Activated T-helper 2 cell treated with anti-CD3 and anti-CD28 coated beads, Interferon-gamma antibody, Interleukin-2, Interleukin-4, amounts not matched to agents 10 μg/mL and 5 μg/mL and 100 μg/mL, durations not matched to agents 14 hours and 24 hours and 36 hours (primary cell): ENCODE measurements at places on chromosomes 4 and X. TPM values are rescaled to one million over a fixed set of nuclear protein-coding genes. Genes with fewer than 3 reads are reported as not detected.

TEX11 gene
- 0.07 TPM in 1 of 2 replicates, not detected in the other for total RNA-seq

DNA sequence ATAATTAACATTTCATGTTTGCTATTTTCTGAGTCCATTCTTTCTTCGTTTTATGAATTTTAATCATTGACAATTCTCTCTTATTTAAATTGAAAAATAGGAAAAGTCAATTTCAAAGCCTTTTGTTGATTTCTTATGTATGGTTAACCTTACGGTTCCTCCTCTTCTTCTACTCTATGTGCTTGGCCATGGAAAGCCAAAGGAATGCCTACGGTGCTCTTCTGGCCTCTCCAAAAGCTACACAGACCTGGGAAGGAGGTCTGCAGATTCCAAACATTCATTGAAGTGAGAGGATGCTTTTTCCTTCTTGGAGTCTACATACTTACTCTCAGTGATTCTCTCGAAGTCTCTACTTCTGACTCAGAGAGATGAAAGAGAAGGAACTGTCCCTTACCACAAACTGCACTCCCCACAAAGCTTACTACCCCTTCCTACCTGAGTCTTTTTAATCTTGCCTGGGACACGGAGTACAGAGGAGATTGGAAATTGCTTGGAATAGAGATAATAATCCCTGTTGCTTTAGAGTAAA is 863.1 kb upstream of the FTHL17 start:
- DNase-seq, result no peak

BST1 gene
- 0.50 and 1.8 TPM in 2 replicates for total RNA-seq

DNA sequence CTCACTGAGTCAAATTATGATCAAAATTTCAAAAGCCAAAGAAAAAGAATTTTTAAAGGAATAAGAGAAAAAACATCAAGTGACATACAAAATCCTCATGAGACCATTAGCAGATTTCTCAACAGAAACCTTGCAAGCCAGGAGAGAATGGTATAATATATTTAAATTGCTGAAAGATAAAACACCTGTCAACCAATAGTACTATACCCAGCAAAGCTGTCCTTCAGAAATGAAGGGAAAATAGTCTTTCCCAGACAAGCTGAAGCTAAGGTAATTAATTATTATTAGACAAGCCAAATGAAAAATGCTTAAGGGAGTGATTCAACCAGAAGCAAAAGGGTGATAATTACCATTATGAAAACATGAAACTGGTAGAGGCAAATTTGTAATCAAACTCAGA is 104.2 kb upstream of the TET2 start:
- no peak for DNase-seq

SGCB gene
- total RNA-seq, result 21.2 and 21.5 TPM in 2 replicates

GRCh38 chr4:135316266-135316779 is 1114.7 kb upstream of the PABPC4L start:
- no peak for DNase-seq

PPP2R2C gene
- total RNA-seq, result not detected in 2 replicates
